CD4-positive, alpha-beta T cell treated with Interferon alpha-2 for 1 hour (primary cell): ENCODE measurements at places on chromosomes 3 and 15.

- DNase-seq: no peak
Measured at GRCh38 chr3:195214381-195214780, 56.6 kb downstream of the XXYLT1 start.

- no peak for DNase-seq
Measured at GRCh38 chr3:90056281-90057032, 949.0 kb downstream of the EPHA3 start.

DNA sequence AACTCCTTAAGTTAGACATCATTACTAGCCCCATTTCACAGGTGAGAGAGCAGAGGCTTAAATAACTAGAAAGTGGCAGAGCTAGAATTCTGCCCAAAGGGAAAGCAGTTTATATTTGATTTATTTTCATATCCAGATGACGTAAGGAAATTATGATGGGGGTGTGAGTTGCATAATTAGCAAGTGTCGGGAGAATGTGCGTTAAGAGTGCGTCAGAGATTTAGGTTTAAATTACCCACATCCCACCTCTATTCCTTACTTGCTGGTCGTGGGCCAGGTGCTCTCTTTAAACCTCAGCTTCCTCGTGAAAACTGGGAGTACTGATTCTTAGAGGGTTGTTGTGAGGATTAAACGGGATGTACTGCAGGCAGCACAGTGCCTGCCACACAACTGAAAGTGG, 32.3 kb downstream of the FSTL1 start:
- no peak for DNase-seq

DNA sequence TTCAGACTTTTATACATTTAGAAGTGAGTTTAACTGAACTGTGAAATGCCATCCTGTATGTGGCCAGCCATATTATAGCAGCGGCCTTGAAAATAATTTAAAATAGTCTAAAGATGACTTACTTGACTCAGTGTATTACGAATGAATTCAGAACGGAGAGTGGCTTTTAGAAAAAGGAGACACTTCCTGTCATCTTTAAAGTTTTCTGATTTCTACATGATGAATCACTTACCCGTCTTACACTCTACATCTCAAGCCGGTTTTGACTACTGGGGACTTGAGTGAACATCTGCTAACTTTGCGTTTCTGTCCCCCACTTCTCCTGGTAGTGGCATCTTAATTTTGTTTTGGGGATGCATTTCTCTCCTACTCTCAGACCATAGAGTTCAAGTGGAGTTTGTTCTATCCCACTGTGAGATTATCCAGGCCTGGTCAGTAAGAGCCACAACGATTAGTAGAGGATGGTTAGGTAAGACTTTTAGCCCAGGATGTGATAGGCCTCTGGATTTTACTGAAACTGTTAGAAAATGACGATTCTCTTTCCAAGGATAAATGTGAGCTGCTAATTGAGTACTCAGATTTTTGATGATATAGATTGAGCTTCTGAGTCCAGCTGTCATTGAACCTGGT, 175.4 kb upstream of the CADPS start:
- DNase-seq: no peak

GRCh38 chr3:3192286-3192675, 12.8 kb upstream of the CRBN start:
- DNase-seq: no peak

DNA sequence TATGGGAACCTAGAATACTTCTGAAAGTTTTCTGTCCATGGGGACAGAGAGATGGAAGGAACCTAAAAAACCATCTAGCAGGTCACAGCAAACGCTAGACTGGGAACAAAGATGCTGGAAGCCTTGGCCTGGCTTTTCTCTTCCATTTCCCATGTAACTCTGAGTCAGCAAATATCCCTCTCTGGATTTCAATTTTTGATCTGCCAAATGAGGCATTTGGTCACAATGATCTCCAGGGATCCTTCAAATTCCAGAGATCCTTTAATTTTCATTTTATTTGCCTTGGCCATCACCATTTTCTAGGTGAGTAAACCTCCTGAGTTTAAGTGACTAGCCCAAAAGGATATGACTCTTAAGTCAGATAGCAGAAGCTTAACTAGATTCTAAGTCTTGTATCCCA, 39.7 kb downstream of the RTP1 start:
- DNase-seq: no peak

- DNase-seq: no peak
Measured at GRCh38 chr3:128353991-128354687, 112.6 kb downstream of the DNAJB8 start.

DNA sequence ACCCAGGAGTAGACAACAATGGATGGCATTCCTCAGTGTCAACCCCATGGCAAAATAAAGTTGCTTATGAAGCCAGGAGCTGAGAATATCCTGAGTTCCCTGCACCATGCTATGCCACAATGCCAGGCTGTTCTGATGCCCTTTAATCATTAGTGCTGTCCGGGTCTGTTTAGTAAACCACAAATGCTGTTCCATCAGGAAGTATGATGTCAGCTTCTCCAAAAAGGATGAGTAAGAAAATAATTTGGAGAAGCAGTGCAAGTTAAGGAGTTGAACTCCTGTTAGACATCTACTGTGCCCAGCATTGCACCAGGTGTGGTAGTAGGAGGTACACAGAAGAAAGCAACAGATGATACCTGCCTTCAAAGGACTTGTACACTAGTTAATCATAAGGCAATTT, 67.9 kb upstream of the GUCA1C start:
- no peak for DNase-seq

GRCh38 chr15:67134871-67135492, 69.6 kb downstream of the SMAD3 start:
- no peak for DNase-seq

DNA sequence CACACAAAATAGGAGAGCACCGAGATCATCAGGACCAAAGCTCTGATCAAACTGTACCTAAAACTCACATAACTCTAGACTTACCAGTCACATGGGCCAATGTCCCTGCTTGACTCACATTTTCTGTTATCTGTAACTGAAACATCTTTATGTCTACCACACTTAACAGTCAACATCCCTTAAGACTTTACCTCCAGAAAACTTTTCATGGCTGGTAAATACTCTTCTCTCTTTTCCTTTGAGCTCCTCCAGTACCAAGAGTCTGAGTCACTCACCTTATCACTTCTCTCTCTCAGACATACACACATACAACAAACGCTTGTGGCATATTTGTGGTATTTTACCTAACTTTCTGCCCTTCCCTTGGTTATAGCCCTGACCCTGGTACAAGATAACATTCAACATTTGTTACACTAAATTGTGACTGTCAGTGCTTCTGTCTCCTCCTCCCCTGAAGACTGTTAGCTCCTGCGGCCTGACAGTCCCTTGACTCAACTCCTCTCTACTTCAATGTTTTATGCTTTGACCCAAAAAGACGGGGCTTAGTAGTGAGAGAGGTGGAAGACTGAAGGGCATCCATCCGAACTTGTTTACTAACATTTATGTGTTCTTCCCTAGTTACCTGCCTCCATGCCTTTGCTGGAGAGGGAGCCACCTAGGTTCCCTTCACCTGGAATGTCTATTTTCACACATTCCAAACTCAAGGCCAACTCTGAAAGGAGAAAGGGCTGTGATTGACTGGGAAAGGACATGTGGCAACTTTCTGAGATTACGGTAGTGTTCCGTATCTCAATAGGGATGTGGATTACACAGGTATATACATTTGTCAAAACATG, 3.7 kb upstream of the EFHB start:
- no peak for DNase-seq

GRCh38 chr15:88448991-88449461, 18.2 kb downstream of the MRPL46 start:
- DNase-seq: no peak

GRCh38 chr3:183283886-183284285, 30.8 kb downstream of the B3GNT5 start:
- no peak for DNase-seq

DNA sequence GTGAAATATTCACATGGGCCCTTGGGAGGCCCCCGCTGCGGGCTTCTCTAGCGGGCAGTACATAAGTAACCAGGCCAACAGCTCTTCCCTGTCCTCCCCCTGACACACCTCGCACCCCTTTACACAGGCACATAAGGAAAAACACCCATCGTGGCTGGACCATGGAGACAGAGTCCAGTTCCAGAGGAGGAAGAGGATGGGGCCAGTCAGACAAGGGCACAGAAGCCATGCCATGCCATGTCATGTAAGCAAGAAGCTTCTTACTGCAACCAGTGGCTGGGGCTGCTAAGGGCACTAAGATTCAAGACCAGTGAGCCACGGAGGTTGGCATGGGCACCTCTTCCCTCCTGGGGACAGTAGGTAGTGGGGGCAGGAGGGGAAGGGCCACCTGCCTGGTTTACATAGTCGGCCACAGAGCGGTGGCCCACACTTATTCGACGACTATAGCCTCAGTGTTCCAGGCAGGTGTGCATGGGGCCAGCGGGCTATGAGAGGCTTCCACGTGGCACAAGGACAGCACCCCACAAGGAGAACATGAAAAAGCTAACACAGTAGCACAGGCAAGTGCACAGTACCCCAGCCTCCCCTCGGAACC, 5.7 kb upstream of the CYP11A1 start:
- DNase-seq: no peak

DNA sequence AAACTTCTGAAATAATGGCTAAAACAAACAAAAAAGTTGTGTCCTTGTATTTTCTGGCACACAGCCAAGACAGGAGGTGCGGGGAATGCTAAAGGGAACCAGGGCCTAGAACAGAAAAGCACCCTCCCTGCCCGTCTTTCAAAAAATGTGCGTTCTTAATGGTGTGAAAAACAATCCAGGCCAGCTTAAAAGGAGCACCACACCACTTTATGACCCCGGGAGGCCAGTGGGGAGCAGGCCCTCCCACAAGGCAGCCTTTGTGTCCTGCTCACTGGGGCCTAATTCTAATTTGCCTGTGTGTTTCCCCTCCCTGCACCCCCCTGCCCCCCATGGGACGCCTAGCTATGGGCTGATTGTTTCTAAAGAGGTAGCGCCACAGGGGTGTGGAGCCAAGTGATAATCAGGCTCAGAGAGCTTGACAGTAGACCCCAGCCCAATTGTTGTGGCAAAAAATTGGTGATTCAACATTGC, 181.4 kb downstream of the GREM1 start:
- DNase-seq: peak; percentile 21

DNA sequence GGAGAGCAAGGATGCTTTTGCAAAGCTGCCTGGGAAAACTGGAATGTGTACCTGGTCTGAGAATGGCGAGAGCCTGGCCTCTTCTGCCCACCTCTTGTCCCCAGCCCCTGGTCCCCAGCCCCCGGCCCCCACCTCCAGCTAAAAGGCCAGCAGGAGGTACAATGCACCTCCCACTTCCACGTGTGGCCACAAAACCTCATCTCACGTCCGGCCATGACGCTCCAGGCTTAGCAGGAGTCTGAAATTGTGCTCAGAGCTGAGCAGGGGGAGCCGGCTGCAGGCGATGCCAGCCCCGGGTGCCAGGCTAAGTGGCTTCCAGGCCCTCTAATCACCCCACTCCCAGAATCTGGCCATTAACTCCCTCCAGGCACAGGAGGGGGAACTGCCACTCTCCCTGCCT, 83.1 kb upstream of the PRR20G start:
- DNase-seq: no peak

DNA sequence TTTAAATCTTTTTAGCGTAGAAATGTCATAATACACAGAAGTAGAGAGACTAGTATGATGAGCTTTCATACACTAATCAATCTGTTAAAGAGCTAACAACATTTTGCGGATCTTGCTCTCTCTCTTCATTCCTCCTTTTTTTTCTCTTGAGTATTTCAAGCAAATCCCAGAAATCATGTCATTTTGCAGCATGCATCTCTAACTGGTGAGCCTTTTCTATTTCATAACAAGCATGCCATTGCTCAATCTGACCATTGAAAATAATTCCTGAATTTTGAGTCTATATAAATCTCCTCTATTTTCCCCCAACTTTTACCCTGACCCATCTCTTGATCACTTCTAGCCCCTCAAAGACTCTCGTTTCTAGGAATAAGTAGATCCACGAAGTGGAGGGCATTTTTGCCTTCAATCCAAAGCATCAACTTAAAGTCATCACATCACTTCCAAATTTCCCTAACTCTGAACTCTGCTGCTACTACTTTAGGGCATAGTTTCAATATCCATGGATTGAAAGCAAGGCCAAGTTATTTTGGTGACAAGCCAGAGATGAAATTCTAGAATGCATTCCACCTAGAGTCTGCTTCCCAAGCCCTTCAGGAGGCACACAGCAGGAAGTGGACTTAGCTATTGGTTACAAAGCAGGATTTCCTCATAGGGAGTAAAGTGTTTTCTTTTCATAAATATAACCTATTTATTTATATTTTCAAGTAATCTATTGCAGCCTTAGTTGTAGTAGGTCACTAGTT, 253.5 kb upstream of the ZPLD1 start:
- no peak for DNase-seq

- no peak for DNase-seq
Measured at GRCh38 chr15:41908736-41909461, 15.0 kb upstream of the SPTBN5 start.

- DNase-seq: no peak
Measured at GRCh38 chr15:95086531-95087252, 855.3 kb downstream of the MCTP2 start.

DNA sequence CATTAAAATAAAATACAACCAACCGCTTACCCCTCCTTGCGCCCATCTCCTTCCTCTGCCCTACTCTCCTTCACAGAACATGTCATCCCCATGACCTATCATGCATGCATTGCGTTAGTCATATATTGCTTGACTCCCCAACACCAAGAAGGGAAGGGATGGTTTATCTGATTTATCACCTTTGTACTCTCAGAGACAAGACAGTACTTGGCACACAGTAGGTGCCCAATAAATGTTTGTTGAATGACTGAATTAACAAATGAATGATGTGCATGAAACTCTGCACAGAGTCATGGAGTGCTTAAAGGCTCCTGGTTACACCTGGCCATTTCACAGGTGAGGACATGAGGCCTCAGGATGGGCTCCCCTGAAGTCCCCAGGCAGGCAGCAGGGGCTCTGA, 59.7 kb downstream of the IQSEC1 start:
- DNase-seq: peak; percentile 34

DNA sequence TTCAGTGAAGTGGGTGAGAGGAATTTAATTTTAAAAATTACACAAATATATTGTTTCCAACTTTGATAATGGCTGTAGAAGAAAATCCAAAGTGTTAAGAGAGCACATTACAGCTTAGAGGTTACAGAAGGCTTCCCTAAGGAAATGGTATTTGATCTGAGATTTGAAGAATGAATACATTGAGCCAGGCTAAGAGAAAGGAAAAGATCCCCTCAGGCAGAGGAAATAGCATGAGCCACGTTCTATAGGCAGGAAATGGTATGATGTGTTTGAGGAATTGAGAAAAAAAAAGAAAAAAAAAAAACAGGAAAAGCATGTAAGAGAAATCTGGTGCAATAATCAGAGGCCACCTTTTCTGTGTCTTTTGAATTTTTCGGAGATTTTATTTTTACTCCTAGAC, 48.6 kb downstream of the UNC13C start:
- no peak for DNase-seq
